Gastrocnemius medialis (tissue), 4 donors: ENCODE measurements at places on chromosomes 3 and 15.

DNA sequence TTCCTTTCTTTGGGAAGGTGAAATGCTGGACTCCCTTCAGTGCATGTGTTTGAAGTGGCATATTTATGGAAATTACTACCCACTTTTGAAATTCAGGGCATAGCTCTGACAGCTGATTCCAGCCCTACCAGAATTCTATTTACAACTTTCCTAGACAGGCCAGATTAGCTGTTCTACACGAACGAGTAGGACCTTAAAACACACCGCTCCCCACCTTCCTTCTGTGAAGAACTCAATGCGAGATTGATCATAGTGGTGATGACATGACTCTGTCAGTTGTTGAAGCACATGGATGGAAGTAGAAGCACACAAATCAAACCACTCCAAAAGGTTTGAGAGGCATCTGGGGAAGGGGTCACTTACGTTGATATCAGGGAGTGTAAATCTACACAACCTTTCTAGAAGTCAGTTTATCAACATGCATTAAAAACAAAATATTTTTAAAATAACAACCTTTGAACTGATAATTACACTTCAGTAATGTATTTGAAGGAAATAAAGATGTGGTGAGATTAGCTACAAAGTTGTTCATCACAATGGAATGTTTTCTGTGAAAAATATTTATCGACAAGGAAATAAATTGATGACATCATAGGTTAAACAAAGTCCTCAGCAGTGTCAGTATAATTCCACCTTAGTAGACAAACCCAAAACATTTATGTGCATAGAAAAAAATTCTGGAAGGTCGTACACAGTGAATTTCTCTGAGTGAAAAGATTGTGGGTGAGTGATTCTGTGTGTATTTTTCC lies 29.8 kb downstream of the RARB start:
- DNase-seq = no peak

DNA sequence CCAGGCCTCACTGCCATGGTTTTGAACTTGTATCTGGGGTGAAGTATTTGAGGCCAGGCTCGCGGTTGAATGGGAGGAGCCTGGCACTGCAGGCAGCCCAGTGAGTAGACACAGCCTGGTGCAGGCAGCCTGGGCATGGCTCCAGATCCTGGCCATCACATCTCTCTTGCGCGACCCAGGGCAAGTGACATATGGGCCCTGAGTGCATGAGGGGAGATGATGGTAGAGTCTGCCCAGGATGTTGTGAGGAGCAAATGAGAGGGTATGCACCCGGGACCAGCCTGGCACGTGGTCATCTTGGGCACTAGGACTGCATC lies 103.5 kb downstream of the TBC1D2B start:
- DNase-seq = peak; percentile 58

- DNase-seq = no peak
Measured at GRCh38 chr3:188491276-188491687, 337.3 kb downstream of the LPP start.

- no peak for DNase-seq
Measured at GRCh38 chr3:59659755-59660154, 609.9 kb upstream of the CFAP20DC start.

GRCh38 chr15:85642693-85643066 lies 152.0 kb downstream of the KLHL25 start:
- peak; percentile 64 for DNase-seq
